ENCODE measurements at places on chromosomes 16 and 17.

DNA sequence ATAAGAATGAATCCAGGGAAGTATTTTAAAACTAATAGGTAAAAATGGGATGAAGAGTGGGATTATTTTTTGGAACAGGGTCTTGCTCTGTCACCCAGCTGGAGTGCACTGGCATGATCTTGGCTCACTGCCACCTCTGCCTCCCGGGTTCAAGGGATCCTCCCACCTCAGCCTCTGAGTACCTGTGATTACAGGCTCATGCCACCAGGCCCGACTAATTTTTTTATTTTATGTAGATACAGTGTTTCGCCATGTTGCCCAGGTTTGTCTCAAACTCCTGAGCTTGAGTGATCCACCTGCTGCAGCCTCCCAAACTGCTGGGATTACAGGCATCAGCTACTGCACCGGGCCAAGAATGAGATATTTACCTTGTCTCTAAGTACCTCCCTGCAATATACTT is 22.1 kb downstream of the NSMCE1 start:
- DNase-seq, result peak; percentile 34

DNA sequence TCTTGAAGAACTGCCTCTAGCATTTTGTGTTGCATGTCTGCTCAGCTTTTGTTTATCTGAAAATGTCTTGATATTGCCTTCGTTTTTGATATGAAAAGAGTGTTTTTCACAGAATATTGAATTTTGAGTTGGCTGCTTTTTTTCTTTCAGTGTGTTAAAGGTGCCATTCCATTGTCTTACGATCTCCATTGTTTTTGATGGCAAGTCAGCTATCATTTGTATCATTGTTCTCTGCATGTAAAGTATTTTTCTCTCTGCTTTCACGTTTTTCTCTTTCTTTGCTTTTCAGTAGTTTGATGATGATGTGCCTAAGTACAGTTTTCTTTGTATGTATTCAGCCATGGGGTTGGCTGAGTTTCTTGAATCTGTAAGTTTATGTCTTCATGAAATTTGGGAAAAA is 57.0 kb downstream of the AIPL1 start:
- DNase-seq, result no peak

- no peak for DNase-seq
Observed at GRCh38 chr16:14375132-14375491, 254.9 kb downstream of the PARN start.

- no peak for DNase-seq
Observed at GRCh38 chr17:5866978-5867377, 203.2 kb upstream of the WSCD1 start.

- DNase-seq, result peak; percentile 70
Observed at GRCh38 chr17:76265624-76266243, 586 bp downstream of the UBALD2 start.

DNA sequence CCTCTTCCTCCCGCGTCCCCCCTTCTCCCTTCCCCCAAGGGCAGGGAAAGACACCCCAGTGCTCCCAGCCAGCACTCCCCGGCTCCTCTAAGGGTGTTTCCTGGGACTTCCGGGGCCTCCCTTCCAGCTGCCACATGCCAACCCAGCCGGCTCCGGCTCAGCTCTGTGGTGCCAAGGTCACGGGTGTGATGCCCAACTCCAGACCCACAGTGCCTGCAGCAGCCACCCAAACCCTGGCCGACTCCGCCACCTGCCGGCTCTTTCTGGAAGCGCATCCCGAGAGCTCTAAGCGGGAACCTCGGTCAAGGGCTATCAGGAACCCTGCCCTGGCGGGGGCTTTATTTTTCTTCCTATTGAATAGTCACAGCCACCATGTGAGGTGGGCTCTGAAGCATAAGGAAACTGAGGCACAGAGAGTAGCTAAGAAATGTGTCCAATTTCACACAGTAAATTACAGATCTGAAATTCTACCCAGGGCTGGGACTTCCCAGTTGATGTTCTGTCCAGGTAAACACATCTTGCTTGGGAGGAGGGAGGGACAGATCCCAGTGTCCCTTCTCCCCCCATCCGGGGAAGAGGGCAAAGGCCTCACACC is 3.3 kb upstream of the PPP1R1B start:
- peak; percentile 97 for DNase-seq

- no peak for DNase-seq
Observed at GRCh38 chr16:23943604-23944003, 107.8 kb downstream of the PRKCB start.

DNA sequence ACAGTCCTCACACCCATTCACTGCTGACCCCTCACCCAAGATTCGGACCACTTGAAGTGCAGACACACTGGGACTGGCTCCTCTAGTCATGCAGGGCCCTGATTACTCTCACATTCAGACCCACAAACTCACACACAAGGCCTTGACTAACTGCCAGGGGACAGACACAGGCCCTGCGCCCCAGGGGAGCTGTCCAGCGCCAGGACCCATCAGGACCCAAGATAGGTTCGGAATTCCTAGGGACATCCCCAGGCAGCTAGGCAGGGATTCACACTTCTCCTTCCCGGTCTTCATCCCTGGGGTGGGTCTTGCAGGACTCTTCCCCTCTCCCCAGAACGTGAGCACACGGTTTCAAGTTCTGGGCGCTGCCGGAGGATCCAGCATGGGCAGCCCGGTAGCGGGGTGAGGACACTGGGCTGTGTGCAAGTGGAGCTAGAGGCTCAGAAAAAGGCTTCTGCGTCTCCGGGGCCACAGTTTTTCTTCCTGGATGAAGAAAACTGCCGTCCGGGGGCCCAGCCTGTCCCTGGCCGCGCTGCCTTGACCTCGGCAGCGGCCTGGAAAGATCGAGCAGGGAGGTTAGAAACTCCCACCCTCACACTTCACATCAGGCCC is 1.6 kb downstream of the SEZ6 start:
- no peak for DNase-seq

DNA sequence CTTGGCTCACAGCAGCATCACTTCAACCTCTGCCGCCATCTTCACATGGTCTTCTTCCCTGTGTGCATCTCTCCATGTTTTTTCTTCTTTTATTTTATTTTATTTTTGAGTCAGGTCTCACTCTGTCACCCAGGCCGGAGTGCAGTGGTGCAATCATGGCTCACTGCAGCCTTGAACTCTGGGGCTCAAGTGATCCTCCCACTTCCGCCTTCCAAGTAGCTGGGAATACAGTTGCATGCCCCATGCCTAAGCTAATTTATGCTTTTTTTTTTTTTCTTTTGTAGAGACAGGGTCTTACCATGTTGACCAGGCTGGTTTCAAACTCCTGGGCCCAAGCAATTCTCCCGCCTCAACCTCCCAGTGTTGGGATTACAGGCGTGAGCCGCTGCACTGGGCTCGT is 1.9 kb downstream of the NUDT7 start:
- no peak for DNase-seq

DNA sequence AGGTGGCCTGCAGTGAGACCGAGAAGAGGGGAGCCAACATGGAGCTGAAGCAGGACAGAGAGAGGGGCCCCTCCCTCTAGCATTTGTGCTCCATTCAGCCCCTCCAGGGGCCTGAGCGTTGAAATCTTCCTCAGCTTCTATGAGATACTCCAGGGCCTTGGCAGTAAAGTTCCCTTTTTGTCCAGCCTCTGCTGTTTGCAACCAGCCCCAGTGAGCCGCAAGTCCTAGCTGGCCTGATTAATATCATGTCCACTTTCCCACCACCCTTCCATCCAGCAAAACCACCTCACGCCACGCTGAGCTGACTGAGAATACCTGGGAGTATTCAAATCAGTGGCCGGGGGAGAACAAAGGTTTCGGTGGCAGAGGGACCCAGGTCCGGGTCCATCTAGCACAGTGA is 11.7 kb upstream of the RPH3AL start:
- no peak for DNase-seq

- DNase-seq, result no peak
Observed at GRCh38 chr16:66961914-66962313, 848 bp downstream of the CES3 start.

DNA sequence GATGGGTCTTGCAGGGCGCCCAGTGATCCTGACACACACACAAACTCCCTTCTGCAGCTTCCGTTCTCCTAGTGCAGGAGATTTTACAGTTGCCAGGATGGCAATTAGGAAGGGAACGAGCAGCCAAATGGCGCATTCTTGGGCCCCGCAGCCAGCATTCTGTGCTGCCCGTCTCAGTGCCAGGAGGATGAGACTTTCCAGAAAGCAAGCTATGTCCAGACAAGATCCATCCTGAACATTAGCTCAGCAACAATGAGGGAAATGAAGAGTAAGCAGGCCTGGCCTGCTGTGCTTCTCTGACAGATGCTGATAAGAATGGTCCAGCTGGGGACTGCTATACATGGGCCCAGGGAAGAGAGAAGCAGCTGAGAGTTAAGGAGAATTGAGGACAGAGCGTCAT is 16.5 kb downstream of the SPPL2C start:
- DNase-seq, result no peak

- no peak for DNase-seq
Observed at GRCh38 chr16:85759136-85759535, 8.2 kb upstream of the C16orf74 start.

DNA sequence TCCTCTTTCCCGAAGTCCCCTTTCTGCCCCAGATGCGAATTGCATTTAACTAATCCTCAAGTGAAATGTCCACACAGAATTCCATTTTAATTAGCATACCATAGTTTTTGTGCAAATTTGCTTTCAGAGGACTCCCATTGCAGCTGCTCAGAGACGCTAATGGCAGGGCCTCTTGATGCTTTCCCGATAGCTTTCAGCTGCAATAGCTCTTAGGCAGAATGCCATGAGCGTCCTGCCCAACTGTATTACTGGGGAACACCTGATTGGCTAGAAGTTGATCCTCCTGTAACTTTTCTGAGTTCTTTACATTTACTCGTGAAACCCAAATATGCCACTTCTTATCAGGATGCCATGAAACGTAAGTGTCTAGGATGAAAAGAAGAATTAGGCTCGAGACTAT is 203.0 kb downstream of the UTP18 start:
- DNase-seq, result no peak

- no peak for DNase-seq
Observed at GRCh38 chr17:39143552-39144093, 7.8 kb downstream of the PLXDC1 start.

DNA sequence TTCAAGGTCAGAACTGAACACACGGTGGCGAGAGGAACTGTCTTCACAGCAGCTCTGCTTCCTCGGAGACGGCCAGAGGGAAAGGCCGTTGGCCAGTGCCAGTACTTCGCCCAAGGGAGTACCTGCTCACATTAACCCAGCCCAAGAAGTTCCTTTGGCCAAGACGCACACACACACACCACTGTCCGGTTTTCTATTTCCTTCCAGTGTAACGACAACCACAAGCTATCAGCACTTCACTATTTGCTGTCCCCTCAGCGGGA is 744 bp upstream of the GGNBP2 start:
- no peak for DNase-seq

All from stimulated activated CD8-positive, alpha-beta memory T cell treated with anti-CD3 and anti-CD28 coated beads, Interleukin-4, amount 100 ng/mL, for 48 hours (primary cell).